Activated CD8-positive, alpha-beta memory T cell treated with anti-CD3 and anti-CD28 coated beads, Interleukin-2, amount 50 U/mL, for 4 hours (primary cell): ENCODE measurements at places on chromosomes 3 and 15.

DNA sequence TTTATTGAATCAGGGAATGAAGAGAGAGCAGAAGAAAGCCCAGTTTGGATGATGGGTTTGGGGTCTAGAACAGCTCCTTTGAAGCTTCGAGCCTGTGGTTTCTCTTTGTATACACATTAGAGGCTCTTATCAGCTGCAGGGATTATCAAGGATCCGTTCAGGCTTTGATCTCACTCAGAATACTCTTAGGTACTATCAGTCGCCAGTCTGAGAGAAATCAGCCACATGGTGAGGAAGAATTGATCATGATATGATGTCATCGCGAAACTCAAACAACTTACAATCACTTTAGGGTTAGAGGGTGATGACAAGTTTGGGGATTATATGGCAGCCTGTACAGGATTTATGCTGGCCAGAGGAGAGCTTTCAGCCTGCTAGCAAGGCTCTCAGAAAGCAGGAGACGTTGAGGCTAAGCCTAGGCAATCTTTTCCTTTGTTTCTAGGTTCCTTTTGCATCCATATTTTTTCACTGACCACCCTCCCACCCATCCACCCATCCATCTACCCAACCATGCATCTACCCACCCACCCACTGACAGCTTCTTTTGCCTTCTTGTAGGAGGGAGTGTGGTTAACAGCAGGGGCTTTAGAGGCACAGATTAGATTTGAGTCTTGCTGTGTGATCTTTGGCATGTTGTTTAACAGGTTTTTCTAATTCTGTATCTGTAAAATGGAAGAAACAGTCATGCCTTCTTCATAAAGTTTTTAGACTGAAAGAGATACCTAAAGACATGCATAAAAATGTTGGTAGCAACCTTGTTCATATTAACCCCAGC is 330.4 kb upstream of the LRRFIP2 start:
- DNase-seq: no peak

GRCh38 chr3:36832406-36832805 is 68.1 kb upstream of the DCLK3 start:
- no peak for DNase-seq

GRCh38 chr3:58163234-58163633 is 47.5 kb downstream of the DNASE1L3 start:
- DNase-seq: no peak

- no peak for DNase-seq
Measured at GRCh38 chr3:117045143-117045542, 335.6 kb downstream of the TUSC7 start.
